ENCODE measurements at places on chromosomes 6 and 20.

- H3K4me3 ChIP-seq = no peak overlapping the region
- no peak for DNase-seq
- H3K27ac ChIP-seq = no peak overlapping the region
- H3K4me1 ChIP-seq = peaks cover 7% of the 10 kb centered on the region
Measured at GRCh38 chr20:8388707-8389106, 256.6 kb downstream of the PLCB1 start.

- H3K4me3 ChIP-seq = no peak overlapping the region
- H3K27ac ChIP-seq = no peak overlapping the region
- no peak for DNase-seq
Measured at GRCh38 chr6:87078983-87079616, 15.8 kb downstream of the CGA start.

- no peak overlapping the region for H3K4me3 ChIP-seq
- H3K36me3 ChIP-seq = no peaks in the 10 kb centered on the region
- no peak overlapping the region for H3K27ac ChIP-seq
- DNase-seq = no peak
Measured at GRCh38 chr6:155171747-155172449, 91.9 kb upstream of the CLDN20 start.

DNA sequence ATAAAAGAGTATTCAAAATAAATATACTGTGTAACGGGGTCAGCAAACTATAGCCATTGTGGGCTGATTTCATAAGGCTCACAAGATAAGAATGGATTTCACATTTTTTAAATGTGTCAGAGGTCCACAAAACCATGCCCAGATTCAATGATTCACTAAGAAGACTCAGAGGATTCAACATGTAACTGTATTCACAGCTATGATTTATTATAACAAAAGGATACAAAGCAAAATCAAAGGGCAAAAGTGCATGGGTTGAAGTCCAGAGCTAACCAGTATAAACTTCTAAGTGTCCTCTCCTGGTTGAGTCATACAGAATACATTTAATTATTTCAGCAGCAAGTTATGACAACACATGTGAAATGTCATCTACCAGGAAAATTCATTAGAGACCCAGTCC is 49.2 kb downstream of the TBC1D32 start:
- no peaks in the 10 kb centered on the region for H3K27me3 ChIP-seq
- H3K4me1 ChIP-seq = no peaks in the 10 kb centered on the region
- no peaks in the 10 kb centered on the region for H3K36me3 ChIP-seq
- H3K4me3 ChIP-seq = no peak overlapping the region
- DNase-seq = no peak

DNA sequence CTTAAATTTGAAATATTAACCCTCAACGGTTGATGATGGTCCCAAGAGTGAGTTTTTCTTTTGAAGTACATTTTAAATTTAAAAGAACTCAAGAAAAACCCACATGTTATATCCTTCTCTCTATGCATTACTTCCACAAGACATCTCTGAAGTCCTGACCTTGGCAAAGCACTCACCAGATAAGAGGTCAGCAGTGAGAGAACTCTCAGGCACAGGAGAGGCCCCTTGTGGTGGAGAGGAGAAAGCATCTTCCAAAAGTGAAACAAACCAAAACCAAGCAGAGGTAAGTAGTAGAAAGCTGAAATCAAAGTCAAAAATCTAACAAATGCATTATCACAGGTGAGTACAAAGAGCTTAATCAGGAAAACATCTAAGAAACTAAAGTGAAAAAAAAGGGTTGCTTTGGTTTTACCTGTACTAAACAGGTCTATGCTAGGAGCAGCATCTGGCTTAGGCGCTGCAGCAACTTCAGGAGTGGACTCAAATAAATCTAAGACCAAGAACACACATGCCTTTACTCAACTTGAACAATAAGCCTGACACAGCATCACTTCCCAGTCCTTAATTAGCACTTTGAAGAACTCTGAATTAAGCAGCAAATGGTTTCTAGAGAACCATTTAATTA is 80.5 kb downstream of the PRSS35 start:
- H3K27me3 ChIP-seq = no peaks in the 10 kb centered on the region
- no peaks in the 10 kb centered on the region for H3K36me3 ChIP-seq
- DNase-seq = no peak
- H3K4me3 ChIP-seq = no peak overlapping the region
- no peaks in the 10 kb centered on the region for H3K4me1 ChIP-seq
- no peak overlapping the region for H3K27ac ChIP-seq

DNA sequence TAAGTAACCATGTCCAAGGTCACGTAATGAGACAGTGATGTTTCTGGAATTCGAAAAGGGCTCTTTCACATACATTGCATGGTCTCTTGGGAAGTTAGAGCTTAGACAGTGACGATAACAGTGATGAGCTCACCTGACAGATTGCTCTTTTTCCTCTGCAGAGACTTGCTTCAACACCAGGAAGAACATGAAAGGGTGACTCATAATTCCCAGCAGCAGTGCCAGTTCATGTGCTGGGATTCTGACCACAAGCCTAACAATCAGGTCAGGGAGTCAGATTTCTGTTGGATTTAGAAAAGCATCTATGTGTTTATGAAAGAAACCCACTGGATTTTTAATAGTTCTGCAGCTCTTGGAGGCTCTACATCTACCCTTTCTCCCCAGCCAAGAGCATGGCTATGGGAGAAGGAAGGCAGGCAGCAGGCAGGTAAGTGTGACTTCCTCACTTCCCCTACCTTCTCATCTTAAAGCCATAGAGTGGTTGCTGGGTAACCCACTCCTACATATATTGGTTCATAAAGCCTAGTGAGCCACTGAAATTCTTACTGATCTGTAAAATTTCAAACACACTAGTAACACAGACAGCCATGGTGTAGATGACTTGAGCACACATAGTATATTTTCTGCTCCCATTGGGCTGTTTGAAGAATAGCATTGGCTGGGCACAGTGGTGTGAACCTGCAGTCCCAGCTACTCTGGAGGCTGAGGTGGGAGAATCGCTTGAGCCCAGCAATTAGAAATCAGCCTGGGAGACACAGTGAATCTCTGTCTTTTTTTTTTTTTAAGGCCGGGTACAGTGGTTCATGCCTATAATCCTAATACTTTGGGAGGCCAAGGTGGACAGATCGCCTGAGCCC is 44.4 kb upstream of the LOC128125822 start:
- H3K27me3 ChIP-seq = no peaks in the 10 kb centered on the region
- DNase-seq = no peak
- peaks cover 4% of the 10 kb centered on the region for H3K4me1 ChIP-seq
- H3K27ac ChIP-seq = no peak overlapping the region
- H3K36me3 ChIP-seq = no peaks in the 10 kb centered on the region

DNA sequence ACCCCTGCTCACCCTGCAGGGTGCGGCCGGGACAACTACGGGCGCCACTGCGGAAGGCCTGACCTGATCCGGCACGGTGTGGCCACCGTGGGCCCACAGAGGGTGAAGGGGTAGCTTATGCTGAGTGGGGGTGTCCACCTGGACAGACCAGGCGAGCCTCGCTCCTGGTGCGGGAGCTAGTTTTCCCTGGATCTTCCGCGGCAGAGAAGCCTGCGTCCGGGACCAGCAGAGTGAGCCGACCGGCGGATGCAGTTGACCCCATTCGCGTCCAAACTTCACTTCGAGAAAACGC is 38.2 kb downstream of the NCR2 start:
- no peaks in the 10 kb centered on the region for H3K36me3 ChIP-seq
- no peak for DNase-seq
- no peak overlapping the region for H3K27ac ChIP-seq
- peaks cover 57% of the 10 kb centered on the region for H3K4me1 ChIP-seq

DNA sequence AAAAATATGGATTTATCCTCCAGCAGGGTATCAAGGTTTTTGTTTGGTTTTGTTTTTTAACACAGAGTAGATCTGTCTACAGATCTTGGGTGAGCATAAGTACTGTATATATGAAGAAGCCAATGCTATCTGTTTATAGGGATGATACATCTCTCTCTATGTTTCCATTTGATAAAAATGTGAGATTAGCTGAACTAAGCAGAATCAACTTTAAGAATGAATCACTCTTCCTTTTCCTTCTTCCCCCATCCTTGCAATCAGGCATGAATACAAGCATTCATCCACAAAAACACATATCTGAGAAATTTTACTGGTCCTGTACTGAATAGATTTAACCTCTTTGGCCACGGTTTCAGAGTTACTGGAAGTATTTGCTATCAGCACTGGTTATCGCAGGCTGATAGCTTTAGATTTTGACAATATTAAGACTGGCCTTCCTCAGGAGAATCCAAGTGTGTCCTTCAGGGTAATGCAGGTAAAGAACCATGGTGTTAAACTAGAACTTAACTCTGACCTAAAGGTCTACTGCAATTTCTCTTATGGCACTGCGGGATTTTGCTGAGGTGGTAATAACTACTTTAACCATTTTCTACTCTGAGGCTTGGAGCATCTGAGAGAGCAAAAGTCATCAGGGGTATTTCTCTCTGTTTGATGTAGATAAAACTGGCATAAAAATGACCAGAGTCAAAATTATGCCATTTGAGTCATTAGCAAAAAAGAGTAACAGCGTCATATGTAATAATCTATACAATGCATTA is 1.5 kb downstream of the SNAP25 start:
- H3K27ac ChIP-seq = no peak overlapping the region
- no peaks in the 10 kb centered on the region for H3K36me3 ChIP-seq
- no peak overlapping the region for H3K4me3 ChIP-seq
- no peak for DNase-seq
- H3K4me1 ChIP-seq = peaks cover 10% of the 10 kb centered on the region

GRCh38 chr20:62118113-62119043 is 3.9 kb upstream of the LSM14B start:
- no peaks in the 10 kb centered on the region for H3K36me3 ChIP-seq
- DNase-seq = no peak
- peaks cover 5% of the 10 kb centered on the region for H3K4me1 ChIP-seq
- no peaks in the 10 kb centered on the region for H3K27me3 ChIP-seq

DNA sequence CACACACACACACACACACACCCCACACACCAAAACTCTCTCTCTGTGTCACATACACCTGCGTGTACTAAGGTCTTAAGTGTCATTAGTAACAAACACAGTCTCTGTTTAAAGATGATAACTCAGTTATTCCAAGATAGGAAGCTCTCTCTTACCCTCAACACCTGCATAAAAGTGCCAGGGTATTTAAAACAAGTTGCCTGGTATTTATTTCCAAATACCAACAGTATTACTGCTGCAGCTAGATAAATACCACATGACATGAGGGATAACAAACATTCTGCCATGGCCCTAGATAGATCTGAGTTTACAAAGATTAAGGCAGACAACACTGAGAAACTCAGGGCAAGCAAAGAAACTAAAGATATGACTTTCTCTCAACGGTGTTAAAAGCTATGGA is 118.5 kb downstream of the SIM1 start:
- no peak overlapping the region for H3K27ac ChIP-seq
- H3K27me3 ChIP-seq = no peaks in the 10 kb centered on the region
- DNase-seq = no peak
- no peaks in the 10 kb centered on the region for H3K36me3 ChIP-seq
- no peak overlapping the region for H3K4me3 ChIP-seq

- peak overlapping the region; percentile 55 for H3K27ac ChIP-seq
- no peak for DNase-seq
- H3K36me3 ChIP-seq = no peaks in the 10 kb centered on the region
- H3K4me1 ChIP-seq = peaks cover 92% of the 10 kb centered on the region
- no peaks in the 10 kb centered on the region for H3K27me3 ChIP-seq
Measured at GRCh38 chr6:144334150-144334708, 49.1 kb downstream of the UTRN start.

GRCh38 chr6:20274137-20274536 is 61.9 kb upstream of the MBOAT1 start:
- H3K36me3 ChIP-seq = no peaks in the 10 kb centered on the region
- H3K27me3 ChIP-seq = no peaks in the 10 kb centered on the region
- H3K27ac ChIP-seq = no peak overlapping the region
- H3K4me1 ChIP-seq = peaks cover 11% of the 10 kb centered on the region
- no peak overlapping the region for H3K4me3 ChIP-seq

DNA sequence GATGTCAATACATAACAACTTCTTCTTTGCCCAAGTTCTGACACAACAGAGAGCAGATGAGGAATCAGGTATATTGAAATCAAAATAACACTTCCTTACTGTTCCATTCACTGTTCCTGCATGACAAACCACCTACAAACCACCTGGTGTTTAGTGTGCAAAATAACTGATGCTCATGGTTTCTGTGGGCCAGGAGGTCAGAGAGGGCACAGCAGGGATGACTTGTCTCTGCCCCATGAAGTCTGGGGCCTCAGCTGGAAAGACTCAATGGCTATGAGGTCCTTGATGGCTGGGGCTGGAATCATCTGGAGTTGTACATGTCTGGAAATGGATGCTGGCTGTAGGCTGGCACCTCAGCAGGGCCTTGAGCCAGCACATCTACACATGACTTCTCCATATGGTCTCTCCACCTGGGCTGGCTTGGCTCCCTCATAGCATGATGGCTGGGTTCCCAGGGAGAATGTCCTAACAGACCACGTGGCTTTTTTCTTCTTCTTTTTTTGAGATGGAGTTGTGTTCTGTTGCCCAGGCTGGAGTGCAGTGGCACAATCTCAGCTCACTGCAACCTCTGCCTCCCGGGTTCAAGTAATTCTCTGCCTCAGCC is 7.4 kb upstream of the COX4I2 start:
- no peak overlapping the region for H3K4me3 ChIP-seq
- H3K4me1 ChIP-seq = no peaks in the 10 kb centered on the region
- no peak for DNase-seq
- no peak overlapping the region for H3K27ac ChIP-seq
- H3K36me3 ChIP-seq = no peaks in the 10 kb centered on the region
- H3K27me3 ChIP-seq = no peaks in the 10 kb centered on the region

GRCh38 chr6:155024391-155025027 is 29.4 kb downstream of the TIAM2 start:
- H3K36me3 ChIP-seq = no peaks in the 10 kb centered on the region
- H3K4me1 ChIP-seq = no peaks in the 10 kb centered on the region
- no peak for DNase-seq
- H3K27ac ChIP-seq = no peak overlapping the region
- no peak overlapping the region for H3K4me3 ChIP-seq

DNA sequence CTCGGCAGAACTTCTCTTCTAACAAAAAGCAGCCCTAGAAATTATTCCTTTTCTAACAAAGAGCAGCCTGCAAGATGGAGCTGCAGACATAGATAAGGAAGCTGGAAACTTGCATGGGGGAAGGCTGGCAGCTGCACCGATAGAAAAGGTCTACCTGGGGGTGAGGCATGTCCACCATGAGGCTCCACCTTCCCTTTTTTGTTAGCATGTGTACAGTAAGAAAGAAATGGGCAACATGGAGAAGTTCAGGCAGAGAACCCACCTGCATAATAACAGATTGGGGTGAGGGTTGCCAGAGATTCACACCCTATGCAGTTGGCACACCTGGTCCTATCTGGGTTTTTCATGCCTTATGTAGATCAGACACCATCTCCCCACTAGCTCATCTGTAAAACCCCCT is 25.4 kb downstream of the ZNF311 start:
- H3K27ac ChIP-seq = no peak overlapping the region
- peaks cover 47% of the 10 kb centered on the region for H3K4me1 ChIP-seq
- no peaks in the 10 kb centered on the region for H3K27me3 ChIP-seq

DNA sequence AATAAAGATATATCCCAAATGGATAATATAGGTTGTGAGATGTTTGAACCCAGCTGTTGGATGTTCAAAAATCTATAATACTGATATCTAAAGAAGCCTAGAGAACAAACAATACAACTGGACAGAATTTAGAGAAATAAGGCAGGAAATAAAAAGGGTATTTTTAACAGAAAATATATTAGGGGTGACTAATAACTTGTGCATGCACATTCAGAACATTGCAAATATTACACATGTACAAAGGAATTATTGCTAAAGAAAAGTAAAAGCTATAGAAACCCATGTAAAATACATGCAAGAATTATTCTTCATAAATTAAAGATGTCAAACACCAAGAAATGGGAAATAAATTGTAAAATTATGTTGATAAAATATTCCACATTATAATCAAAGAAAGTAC is 32.7 kb upstream of the HCRTR2 start:
- no peak for DNase-seq
- H3K4me3 ChIP-seq = no peak overlapping the region
- no peak overlapping the region for H3K27ac ChIP-seq
- H3K4me1 ChIP-seq = no peaks in the 10 kb centered on the region
- H3K36me3 ChIP-seq = no peaks in the 10 kb centered on the region
- H3K27me3 ChIP-seq = no peaks in the 10 kb centered on the region

Measured in esophagus squamous epithelium (tissue), 5 donors.